Astrocyte of the spinal cord (primary cell): ENCODE measurements at places on chromosomes 1 and 21.

DNA sequence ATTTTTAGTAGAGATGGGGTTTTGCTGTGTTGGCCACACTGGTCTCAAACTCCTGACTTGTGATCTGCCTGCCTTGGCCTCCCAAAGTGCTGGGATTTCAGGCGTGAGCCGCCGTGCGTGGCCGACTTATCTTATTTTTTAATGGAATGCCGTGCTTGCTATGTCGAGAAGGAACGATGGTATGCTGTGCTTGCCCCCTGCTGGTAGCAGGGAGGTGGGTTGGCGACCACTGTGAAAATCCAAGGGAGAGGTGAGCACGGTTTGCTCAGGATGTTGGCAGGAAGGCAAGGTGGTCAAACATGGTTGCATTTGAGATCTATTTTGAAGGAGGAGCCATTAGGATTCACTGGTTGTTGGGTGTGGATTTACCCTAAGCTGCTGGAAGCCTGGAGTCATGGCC is 45.8 kb upstream of the RCC2 start:
- DNase-seq = no peak

GRCh38 chr1:219086956-219087469 is 86.7 kb upstream of the LYPLAL1 start:
- DNase-seq = no peak

GRCh38 chr1:222242492-222242891 is 305.4 kb downstream of the HHIPL2 start:
- no peak for DNase-seq

DNA sequence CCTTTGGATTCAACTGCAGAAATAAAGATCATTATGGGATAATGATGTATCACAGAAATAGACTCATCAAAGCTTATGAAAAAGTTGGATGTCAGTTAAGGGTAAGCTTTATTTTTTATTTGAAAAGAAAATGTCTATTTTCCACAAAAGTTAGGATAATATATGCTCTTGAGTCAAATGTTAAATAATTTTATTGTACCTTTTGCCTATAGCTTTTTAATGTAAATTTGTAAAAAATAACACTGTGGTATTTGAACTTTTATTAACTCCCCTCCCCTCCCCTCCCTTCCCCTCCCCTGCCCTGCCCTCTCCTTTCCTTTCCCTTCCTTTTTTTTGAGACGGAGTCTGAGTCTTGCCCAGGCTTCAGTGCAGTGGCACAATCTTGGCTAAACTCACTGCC is 24.9 kb downstream of the MORC3 start:
- DNase-seq = no peak

GRCh38 chr1:201108614-201109013 is 3.6 kb downstream of the CACNA1S start:
- no peak for DNase-seq

DNA sequence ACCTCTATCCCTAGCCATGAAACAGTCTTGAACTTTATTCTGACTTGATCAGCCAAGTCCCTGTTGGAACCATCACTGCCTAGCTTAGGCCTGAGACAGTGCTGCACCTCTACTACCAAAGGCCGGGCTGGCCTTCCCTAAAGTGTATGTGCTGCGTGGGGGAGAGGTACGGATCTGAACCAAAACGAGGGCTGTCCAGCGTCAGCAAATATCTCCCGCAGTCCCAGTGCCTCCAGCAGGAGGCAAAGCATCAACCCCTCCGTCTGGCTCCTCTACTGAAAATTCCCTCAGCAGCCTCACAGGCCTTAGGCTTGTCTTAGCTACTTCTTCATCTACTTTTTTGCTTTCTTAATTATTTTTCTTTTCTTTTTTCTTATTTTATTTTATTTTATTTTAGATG is 33.3 kb upstream of the KIF26B start:
- no peak for DNase-seq

GRCh38 chr1:203486618-203487370 is 7.2 kb upstream of the OPTC start:
- DNase-seq = no peak
